ENCODE measurements at places on chromosomes 5 and 9.

DNA sequence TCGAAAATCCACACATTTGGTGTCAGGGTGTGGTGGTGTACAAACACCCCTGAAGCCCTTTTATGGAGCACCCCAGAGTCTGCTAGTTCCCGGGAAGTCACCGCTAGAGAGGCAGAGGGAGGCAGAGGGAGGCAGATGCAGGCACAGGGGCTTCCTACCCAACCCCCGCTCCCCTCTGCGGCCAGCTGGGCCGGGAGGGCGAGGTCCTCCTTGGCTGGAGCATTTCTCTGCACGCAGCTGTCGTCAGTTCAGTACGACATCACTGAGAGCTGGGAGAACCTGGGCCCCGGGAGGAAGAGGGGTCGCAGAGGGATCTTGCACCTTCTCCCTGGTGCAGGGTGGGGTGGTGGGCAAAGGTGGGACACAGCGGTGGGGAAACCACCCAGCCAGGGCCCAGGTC, 15.8 kb upstream of the UBAC1 start:
- no peak for DNase-seq

- no peak for DNase-seq
Measured at GRCh38 chr9:121284733-121285451, 16.9 kb downstream of the GSN start.

DNA sequence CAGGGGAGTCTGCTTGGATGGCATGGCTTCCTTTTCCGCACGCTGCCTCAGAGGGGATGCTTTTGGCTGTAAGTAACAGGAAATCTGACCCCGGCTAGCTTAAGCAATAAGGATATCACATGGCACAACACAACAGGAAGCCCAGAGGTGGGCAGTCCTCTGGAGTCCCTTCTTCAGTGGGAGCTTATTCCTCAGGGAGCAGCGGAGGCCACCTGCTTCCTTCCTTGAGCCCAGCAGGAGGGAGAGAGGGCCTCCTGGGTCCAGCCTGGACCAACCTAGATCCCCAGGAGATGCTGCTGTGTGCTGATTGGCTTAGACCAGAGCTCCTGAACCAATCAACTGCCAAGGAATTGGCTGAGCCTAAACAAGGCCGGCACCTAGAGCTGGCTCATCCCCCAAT, 66.3 kb downstream of the C9orf50 start:
- no peak for DNase-seq

GRCh38 chr9:78261403-78262001, 25.6 kb downstream of the CEP78 start:
- peak; percentile 29 for DNase-seq

DNA sequence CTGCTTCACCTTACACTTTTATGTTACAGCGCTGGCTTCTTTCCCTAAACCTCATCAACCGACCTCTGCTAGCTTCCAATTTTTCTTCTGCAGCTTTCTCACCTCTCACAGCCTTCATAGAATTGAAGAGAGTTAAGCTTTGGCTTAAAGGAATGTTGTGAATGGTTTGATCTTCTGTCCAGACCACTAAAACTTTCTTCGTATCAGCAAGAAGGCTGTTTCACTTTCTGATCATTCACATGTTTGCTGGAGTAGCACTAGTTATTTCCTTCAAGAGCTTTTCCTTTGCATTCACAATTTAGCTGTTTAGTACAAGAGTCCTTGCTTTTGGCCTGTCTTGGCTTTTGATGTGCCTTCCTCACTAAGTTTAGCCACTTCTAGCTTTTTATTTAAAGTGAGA, 49.5 kb downstream of the NR3C1 start:
- peak; percentile 28 for DNase-seq

DNA sequence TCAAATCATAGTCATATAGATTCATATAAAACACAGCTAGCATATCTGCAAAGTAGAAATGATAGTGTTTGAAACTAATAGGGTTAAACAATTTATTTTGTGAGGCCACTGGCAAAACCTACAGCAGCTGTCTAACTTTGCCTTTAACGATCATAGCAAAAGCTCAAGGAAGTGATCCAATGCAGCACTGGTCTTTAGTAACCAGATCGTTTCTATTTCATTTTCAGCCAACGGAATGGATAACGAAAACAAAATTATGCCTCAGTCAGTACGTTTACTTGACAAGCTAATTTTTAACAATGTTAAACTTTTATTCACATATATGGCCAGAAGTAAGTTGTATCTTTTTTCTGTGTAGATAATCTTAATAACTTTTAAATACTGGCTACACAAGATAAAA, 17.7 kb downstream of the MLLT3 start:
- DNase-seq: peak; percentile 41

DNA sequence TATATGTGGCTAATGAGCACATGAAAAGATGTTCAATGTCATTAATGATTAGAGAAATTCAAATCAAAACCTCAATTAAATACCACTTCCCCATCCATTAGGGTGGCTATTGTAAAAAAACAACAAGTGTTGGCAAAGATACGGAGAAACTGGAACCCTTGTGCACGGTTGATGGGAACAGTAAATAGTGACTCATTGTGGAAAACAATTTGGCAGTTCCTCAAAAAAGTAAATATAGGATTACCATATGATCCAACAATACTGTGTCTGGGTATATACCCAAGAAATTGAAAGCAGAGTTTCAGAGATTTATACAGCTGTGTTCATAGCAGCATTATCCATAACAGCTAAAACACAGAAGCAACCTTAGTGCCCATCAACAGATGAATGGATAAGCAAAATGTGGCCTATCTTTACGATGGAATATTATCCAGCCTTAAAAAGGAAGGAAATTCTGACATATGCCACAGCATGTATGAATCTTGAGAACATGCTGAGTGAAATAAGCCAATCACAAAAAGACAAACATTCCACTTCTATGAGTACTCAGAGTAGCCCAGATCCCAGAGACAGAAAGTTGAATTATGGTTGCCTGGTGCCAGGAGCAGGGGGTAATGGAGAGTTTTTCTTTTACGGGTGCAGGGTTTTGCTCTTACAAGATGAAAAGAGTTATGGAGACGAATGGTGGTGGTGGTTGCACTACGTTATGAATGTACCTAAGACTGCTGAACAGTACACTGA, 41.4 kb upstream of the LRRC14B start:
- DNase-seq: no peak

GRCh38 chr9:136045595-136046553, 49.2 kb downstream of the NACC2 start:
- no peak for DNase-seq

DNA sequence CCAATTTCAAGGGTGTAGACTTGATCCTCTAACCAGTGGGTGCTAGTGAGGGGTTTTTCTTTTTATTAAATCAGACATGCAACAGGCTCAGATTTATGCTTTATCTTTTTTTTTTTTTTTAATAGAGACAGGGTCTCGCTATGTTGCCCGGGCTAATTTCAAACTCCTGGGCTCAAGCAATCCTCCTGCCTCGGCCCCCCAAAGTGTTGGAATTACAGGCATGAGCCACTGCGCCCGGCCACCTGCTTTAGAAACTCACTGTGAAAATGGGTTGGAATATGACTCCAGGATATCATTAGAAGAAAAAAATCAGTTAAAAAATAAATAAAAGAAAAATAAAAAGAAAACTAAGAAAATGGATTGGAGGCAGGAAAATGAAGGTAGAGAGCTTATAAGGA, 50.7 kb downstream of the STOM start:
- no peak for DNase-seq

DNA sequence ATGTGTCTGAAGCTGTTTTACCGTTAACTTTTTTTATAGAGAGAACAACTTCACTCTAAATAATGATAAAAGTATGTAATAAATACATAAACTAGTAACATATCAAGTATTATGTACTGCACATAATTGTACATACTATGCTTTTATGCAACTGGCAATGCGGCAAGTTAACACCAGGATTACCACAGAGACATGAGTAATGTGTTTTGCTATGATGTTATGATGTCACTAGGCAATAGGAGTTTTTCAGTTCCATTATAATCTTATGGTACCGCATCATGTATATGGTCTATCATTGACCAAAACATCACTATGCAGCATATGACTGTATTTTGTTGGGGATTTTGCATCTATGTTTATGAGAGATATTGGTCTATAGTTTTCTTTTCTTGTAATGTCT, 326.4 kb upstream of the TARS1 start:
- no peak for DNase-seq

DNA sequence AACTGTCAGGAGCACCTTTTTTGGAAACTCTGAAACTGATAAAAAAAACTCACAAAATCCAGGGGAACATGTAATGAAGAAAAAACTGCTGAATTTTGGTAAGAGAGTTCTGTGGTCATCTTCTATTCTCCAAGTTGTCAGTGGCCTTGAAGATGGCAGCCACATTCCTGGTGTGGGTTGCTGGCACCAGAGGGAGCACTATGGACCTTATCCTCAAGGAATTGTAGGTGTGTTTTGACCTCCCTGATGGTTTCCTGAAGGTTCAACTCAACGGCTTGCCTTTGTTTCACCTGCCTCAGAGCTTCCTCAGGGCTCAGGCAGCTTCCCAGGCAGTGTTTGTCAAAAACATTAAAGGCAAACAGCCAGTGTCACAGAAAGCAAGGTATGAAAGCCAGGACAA, 2.2 kb upstream of the SLC38A9 start:
- no peak for DNase-seq

DNA sequence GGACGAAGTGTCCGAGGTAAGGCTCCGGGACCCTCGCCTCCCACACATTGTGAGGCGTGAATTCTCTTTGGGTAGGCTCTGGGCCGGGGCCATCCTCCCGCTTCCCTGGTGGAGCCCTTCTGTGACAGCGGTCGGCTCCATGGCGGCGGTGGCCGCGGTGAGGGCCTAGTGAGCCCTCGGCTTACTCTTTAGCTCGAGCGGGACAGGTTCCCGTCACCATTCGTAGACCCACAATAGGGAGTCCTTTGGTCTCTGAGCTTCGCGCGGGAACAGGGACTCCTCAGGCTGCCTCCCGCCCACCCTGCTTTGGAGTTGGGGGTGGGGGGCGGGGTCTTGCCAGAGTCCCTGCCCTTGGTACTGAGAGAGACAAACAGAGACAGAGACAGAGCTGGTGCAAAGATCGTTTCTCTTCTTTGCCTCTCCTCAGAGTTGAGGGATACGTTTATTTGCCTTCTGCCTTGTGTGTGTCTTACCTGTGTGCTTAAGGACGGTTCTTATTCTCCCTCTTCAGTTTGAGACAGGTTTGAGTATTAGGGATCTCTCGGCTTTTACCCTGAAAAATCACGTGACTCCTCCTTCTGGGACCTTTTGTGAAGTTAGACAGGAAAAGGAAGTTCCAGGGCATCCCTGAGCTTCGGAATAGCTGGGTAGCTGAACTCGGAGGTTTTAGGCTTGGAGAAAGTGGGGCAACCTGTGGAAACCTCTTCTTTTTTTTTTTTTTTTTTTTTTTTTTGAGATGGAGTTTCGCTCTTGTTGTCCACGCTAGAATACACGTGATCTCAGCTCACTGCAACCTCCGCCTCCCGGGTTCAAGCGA, 833 bp downstream of the ANKHD1 start:
- DNase-seq: peak; percentile 56

DNA sequence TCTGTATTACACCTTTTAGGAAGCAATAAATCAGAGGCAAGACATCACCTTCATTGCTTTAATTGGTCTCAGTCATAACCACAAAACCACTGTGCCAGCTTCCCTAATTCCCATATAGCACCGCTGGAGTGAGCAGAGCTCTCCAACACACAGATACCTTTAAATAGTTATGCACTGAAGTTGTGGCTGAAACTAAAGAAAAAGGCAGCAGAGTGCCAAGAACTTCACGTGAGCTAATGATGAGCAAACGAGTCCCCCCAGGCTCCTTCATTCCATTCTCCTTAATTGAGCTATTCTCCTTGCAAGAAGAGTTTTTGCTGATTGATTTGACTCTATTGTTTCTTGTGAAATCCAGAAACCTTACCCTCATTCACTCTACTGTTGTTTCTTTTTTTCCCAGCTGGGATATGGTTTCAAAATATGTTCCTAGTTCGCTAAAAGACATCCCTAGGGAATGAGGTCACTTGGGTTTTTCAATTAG, 501.5 kb downstream of the SPATA31D1 start:
- no peak for DNase-seq

DNA sequence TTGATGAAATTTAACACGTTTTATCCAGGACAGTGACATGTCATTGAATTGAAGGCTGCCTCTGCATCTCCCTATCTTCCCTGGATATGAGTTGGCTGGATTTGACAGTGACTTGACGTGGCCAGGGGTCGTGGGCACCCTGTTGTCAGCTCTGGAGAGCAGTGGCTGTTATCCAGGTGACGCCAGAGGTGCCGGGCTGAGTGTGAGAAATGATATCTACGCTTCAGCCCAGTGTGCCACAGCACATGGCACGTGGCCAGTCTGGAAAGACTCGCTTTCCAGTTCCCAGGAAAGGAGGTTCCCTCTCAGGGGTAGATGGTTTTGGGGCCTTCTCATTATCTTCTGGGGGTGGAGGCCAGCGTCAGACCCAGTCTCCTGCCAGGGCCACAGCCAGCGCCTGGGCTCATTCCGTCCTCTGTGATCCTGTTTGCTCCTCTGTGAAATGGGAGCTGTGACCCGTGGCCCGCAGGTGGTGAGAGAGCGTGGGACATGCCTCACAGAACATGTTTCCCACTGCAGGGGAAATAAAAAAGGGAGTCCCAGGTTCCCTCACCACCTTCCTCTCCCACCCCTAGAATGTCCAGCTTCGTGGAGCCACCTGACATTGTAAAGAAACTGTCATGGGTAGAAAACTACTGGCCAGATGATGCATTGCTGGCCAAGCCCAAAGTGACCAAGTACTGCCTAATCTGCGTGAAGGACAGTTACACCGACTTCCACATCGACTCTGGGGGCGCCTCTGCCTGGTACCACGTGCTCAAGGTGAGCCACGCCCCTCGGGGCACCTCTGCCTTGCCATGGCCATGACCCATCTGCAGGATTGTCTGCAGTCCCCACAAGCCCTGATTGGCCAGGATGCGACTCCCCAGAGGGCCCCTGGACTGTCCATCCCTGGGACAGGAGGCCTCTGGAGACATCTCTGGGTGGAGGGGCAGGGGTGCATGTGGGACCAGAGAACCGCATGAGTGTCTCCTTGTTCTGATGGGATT, 76.5 kb downstream of the PHF2 start:
- no peak for DNase-seq

DNA sequence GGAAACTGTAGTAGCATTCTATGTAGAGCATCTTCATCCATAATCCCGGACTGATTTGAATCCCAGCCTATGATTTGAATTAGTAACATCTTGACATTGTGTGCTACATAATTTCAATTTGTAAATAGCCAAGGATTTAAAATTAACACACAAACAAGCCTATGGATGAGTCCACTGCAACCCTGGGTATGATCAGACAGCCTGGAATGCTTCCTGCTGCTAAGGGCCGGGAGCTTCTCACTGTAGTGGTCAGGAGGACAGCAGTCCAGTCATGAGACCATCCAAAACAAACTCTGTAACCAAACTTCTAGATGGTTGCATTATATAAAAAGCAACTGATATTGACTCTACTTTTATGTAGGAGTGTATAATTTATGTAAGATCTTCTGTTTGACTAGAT, 539.3 kb downstream of the MTRR start:
- no peak for DNase-seq

- peak; percentile 64 for DNase-seq
Measured at GRCh38 chr5:150122158-150122510, 33.5 kb downstream of the PDGFRB start.

DNA sequence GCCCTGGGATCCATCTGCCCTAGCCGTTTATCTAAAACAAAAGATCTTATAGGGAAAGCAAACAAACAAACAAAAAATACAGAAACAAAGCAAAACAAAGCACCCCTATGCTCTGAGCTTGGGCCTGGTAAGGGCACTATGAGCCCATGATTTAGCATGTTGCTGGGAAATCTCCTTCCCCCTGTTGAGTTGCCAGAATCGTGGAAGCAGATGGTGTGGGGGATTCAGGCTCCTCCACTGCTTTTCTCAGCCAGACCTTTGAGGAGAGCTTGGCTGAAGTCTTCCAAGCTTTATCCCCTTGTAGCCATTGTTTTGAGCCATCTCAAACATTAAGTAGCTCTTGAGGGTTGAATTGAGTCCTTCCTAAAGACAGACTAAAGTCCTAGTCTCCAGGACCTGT, 29.9 kb downstream of the TMC1 start:
- DNase-seq: no peak
